Urinary bladder (tissue), 4 donors: ENCODE measurements at places on chromosomes 4 and X.

GRCh38 chr4:139789096-139789654 is 123.6 kb downstream of the MGST2 start:
- DNase-seq = no peak

DNA sequence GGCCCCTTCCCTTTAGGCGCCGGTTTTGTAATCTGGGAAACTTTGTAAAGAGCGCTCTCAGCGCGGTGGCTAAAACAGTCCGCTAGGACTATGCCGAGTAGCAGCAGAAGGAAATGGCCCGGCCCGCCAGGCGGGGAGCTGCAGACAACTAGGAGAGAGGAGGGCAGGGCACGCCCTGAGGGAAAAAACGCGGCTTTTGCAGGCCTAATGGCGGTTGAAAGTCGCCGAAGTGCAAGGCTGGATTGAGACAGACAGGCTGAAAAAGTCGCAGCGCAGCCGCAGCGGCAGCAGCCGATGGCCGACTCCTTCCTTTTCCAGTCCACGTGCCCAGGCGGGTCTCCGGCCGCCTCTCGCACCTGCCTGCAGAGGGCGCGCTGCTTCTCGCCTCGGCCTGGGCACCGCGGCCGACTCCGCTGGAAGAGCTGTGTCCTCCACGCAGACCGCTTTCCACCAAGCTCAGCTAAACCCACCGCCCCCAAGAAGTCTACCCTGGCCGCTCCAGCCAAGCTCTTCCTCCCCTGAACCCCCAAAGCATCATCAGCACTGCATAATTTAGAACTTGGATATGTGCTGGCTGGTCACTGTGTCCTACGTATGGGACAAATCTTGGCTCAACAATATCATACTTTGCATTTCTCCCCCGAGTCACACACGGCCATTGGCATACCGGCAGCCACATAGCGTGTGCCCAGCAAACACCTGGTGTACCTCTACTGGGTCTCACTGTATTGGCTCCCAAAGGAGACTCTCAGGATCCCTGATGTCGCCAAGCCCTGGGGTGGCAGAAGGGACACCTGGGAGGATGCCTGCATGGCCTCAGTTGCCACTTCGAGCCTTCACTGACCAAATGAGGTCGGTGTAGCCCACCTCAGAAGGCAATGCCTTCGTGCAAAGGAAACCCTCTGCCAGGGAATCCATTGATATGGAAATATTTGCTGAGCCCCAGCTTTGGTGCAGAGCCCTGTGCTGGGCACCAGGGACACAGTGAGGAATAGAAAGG is 14.5 kb downstream of the SLC25A5 start:
- no peak for DNase-seq

GRCh38 chr4:85734424-85734831 is 259.5 kb downstream of the ARHGAP24 start:
- no peak for DNase-seq

- no peak for DNase-seq
These were observed 409.7 kb downstream of the GLUD2 start for GRCh38 chrX:121457096-121457495.

DNA sequence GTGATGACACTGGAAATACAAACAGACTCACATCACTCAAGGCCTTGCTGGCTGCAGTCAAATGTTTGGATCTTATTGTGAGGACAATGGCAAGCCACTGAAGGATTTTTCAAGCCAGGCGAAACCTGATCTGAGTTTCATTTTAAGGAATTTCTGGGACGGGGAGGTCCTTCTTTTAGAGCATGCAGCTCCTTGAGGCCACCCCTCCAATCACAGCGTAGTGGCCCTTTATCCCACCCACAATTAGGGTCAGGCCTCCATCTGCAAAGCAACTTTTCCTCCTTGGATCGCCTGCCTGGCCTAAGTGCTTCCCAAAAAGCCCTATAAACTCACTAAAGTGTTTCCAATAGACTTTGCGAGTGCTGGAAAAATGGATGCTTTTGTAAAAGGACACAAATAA is 115.5 kb downstream of the EFHC2 start:
- no peak for DNase-seq

DNA sequence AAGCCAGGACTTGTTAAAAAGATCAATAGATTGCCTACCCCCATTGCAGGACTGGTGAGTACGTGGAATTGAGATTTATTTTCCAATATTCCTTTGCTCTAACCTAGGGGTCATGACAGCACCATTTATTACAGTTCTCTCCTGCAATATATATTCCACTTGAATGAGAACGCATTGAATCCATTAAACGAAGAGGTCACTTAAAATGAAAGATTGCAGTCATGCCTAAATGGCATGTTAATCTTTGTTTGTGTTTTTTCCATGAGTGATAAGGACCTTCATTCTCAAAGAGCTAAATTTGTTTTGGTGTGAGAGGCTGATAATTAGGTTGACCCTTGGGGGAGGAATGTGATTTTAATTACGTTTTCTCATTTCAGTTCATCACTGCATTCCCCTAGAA is 13.5 kb upstream of the LIMCH1 start:
- no peak for DNase-seq

- no peak for DNase-seq
These were observed 334.7 kb upstream of the NDST3 start for GRCh38 chr4:117699595-117699994.
